ENCODE measurements at places on chromosomes 7 and 10. TPM values are rescaled to one million over a fixed set of nuclear protein-coding genes. Genes with fewer than 3 reads are reported as not detected.

ASB10 gene
- total RNA-seq, result not detected

UFSP1 gene
- not detected for total RNA-seq

GET4 gene
- total RNA-seq, result 40.1 TPM

DNA sequence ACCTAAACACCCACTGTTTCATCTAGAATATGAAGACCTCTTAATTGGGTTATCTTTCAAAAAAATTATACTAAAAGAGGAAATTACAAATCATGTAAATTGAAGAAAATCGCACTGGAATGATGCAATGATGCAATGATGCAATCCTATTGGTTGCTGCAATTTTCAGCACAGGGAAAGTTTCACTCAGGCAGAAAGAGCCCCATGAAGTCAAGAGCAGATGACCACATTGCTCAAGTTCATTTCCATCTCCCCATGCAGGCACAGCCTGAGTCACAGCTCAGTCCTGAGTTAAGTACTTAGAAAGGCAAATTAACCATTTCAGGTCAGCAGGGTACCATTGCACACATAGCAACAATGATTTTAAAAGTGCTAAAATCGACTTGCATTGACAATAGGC, 180.3 kb upstream of the MYO3A start:
- H3K27me3 ChIP-seq, result no peaks in the 10 kb centered on the region
- no peak overlapping the region for H3K4me3 ChIP-seq
- no peaks in the 10 kb centered on the region for H3K36me3 ChIP-seq
- H3K27ac ChIP-seq, result no peak overlapping the region
- no peaks in the 10 kb centered on the region for H3K4me1 ChIP-seq

- DNase-seq, result no peak
- H3K27ac ChIP-seq, result no peak overlapping the region
- no peaks in the 10 kb centered on the region for H3K36me3 ChIP-seq
- H3K27me3 ChIP-seq, result no peaks in the 10 kb centered on the region
Measured at GRCh38 chr10:69867699-69868558, 66.2 kb downstream of the COL13A1 start.

- no peak overlapping the region for H3K4me3 ChIP-seq
- H3K27ac ChIP-seq, result no peak overlapping the region
- DNase-seq, result no peak
- H3K27me3 ChIP-seq, result no peaks in the 10 kb centered on the region
- H3K36me3 ChIP-seq, result no peaks in the 10 kb centered on the region
- H3K4me1 ChIP-seq, result no peaks in the 10 kb centered on the region
Measured at GRCh38 chr10:8133146-8133545, 78.7 kb downstream of the GATA3 start.

SP8 gene
- not detected for total RNA-seq

Measured in stomach (tissue), 19 donors.